ENCODE measurements at places on chromosomes 1 and 21.

GRCh38 chr1:169550294-169550693 is 36.0 kb downstream of the F5 start:
- DNase-seq = no peak

DNA sequence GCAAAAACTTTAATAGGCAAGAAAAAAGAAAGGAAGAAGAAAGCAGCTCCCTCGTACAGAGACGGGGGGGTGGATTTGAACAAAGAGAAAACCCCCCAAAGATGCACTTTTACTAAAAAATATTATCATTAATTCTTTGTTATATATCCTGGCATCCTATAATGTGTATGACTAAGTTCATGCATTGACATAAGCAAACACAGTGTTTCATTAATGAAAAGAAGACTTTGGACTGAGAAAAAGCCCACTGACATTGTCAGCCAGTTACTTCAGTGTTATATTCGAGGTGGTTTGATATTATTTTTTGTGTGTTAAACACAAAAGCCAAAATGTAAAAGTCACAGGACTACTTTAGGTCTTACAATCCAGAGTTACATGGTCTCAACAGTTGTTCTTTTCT is 110.1 kb upstream of the DPYD start:
- no peak for DNase-seq

- no peak for DNase-seq
Measured at GRCh38 chr1:25067518-25068251, 137.6 kb upstream of the RUNX3 start.

- DNase-seq = no peak
Measured at GRCh38 chr1:12620488-12620865, 2.5 kb upstream of the DHRS3 start.

DNA sequence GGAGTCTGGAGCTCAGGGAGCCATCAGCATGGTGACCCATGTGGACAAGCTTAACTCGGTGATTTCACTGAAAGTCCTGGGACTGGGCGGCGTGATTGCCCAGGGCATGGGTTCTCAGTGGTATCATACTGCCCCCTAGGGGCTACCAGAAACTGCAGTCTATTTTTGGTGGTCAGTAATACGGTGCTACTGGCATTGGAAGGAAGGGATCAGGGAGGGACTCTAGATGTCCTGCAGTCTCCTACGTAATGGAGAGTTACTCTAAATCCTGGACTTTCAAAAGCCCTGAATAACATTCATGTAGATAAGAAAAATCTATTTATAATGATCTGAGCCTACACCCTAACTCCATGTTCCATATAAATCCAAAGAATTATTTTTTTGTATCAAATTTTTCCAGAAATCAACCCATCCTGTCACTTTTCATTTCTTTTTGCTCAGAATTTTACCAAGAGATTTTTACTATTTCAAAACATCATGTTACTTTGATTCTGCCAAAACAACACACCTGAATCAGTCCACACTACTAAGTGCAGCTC is 37.3 kb downstream of the PABPC4 start:
- DNase-seq = no peak

DNA sequence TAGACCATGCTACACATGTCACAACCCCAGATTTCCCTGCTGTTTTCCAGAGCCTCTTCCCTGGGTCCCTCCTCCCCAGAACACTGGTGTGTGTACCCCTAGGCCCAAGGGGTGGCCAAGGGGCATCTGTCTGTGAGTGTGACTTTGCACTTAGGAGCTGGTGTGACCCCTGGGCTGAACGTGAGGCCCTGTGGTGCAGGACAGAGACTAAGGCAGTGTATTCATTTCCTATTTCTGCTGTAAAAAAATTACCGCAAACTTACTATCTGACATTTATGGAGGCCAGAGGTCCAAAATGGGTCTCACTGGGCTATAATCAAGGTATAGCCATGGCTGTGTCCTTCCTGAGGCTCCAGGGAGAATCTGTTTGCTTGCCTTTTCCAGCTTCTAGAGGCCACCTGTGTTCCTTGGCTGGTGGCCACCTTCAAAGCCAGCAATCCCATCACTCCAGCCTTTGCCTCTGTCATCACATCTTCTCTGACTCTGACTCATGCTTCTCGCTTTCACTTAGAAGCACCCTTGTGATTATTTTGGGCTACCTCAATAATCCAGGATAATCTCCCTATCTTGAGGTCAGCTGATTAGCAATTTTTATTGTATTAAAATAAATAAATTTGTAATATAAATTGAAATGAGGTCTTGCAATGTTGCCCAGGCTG is 24.0 kb upstream of the ELOA start:
- DNase-seq = no peak

All from stimulated activated CD8-positive, alpha-beta memory T cell treated with anti-CD3 and anti-CD28 coated beads, Interleukin-7, amount 100 ng/mL, for 4 hours (primary cell).